ENCODE measurements at places on chromosomes 1 and 21.

DNA sequence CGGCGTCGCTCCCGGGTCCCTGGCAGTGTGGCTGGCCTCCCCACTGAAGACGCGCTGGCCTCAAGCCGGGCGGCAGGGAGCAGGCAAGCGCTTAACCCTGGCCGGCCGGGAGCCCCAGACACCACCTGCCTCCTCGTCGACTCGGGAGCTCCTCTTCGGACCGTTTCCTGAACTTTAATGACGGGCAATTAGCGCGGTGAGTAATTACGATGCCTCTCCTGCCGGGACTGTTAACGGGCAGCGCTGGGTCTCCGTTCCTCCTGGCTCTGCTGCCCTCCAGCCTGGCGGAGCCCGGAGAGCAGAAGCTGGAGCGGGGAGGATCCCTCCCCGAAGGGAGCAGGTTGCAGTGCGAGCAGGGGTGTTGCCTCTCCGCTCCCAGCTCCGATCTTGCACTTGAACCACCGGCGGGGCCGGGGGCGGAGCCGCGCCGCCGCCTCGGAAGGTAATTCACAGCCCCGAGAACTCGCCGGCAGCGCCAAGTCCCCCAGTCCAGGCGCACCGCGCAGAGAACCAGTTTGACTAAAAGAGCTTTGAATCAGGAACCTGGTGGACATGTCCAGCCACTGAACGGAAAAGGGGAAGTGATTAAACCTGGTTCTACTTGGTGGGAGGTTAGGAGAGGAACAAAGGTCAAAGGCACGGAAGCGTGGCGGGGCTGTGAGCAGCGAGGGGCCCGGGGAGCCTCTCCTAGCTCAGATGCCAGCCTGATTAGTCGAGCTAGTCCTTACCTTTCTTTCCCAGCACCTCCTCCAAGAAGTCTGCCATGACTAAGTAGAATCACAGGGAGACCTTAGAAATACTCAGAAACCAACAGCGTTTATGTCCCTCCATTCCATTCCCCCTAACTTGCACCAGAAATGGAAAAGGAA is 18.3 kb upstream of the PLEKHA6 start:
- no peak for DNase-seq

GRCh38 chr1:27773826-27774445 is 917 bp downstream of the STX12 start:
- no peak for DNase-seq

GRCh38 chr1:74357150-74357549 is 122.0 kb downstream of the TNNI3K start:
- no peak for DNase-seq

GRCh38 chr1:153490272-153491051 is 30.0 kb upstream of the S100A7 start:
- no peak for DNase-seq

Measured in NCI-H1930 (cell line).